ENCODE measurements at places on chromosomes 1 and 21.

DNA sequence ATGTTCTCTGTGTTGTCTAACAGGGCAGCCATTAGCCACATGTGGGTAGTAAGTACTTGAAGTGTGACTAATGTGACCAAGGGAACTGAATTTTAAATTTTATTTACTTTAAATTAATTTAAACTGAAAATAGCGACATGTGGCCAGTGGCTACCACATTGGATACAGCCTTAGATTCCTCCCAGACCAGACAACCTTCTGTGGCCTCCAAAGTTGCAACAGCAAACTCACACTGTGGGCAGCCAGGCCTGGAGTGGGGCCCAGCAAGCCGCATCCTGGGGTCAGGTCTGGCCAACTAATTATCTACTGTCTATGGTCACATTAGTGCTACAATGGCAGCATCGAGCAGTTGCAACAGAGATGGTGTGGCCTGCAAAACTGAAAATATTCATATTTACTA is 11.7 kb downstream of the EIF2D start:
- DNase-seq = no peak

- peak; percentile 71 for DNase-seq
Observed at GRCh38 chr1:153774780-153775457, at the start of gene SLC27A3. SLC27A3 (plus strand) TSS chr1:153775407; CDS start chr1:153775498, 91 bp downstream.

DNA sequence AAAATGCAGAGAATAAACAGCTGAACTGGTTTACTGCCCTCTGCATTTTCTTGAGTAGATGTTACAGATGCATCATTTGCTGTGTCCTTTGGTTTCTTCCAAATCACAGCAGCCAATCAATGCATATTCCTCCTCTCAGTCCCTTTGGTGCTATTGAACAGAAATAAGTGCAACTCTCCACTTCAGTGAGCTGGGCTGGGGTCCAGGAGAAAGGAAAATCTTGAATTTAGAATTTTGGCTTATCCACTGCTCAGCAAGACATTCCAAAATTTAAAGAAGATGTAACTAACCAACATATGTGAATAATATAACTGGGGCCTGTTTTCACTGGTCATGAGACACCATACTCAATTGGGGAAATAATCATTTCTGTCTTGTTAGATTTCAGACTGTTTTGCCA is 39.2 kb downstream of the PRMT6 start:
- no peak for DNase-seq

GRCh38 chr1:97925151-97925550 is 4.3 kb upstream of the DPYD start:
- DNase-seq = no peak

DNA sequence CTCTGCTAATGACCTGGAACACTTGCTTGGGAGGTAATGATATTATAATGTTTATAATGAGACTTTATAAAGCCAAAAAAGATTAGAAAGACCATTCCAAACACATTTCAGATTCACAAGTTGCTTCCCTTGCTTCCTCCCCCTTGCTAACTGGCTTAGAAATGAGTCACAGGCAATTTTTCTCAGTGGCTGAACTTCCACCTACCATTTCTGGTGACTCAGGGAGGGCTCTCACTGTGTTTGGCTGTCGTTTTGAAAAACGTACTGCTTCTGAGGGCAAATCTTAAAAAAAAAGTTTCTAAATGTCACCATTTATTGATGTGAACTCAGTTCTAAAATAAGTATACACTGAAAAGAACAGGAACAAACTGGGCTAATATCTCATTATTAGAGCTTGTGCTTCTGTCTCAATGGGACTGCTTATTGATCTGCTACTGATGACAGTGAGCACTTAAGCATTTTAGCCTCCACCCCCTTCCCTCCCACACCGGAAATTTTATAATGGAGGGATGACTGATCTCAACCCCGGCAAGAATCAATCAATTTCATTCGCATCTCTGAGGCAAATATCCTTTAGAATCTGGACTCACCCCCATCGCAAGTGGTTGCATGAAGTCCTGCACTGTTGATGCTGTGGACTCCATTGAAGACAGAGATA is 278.3 kb downstream of the KCTD3 start:
- no peak for DNase-seq

Measured in mucosa of descending colon (tissue), 3 donors.